ENCODE measurements at places on chromosomes 7 and 10.

DNA sequence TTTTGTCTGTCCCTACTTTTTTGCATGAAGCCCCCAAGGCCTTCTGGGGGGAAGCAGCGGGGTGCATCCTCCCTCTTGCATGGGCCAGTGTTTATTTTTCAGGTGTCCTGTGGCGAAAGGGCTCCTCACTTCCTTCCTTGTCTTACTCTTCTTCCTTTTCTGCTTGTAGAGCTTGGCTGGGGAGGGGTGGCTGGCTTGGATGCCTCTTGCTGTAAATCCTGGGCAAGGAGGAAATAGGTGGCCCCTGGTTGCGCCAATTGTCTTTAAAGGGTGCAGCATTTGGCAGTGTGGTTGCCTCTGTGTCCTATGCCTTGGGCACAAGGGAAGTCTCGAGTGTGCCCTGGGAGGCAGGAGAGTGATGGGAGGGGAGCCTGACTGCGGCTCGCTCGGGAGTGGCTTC is 95.0 kb downstream of the SH2D4B start:
- DNase-seq: no peak

DNA sequence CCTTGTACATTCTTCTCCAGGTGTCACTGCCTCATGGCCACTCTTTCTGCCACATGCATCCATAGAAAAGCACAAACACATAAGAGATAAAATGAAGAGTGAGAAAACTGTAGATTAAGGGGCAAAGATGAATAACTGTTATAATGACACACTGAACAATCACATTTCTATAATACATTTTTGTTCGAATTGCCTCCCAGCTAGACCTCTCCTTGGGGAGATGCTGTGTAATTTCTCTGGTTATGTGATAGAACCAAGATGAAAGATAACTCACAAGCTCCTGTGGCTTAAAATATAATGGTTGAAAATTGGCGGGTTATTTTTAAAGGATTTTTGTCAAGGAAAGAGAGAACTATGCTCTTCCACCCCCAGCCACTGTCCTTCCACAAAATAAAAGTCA is 60.2 kb upstream of the STEAP1 start:
- no peak for DNase-seq

GRCh38 chr7:43137811-43138210 is 25.4 kb downstream of the HECW1 start:
- DNase-seq: no peak

- no peak for DNase-seq
Observed at GRCh38 chr7:131370523-131370968, 42.9 kb downstream of the MKLN1 start.

DNA sequence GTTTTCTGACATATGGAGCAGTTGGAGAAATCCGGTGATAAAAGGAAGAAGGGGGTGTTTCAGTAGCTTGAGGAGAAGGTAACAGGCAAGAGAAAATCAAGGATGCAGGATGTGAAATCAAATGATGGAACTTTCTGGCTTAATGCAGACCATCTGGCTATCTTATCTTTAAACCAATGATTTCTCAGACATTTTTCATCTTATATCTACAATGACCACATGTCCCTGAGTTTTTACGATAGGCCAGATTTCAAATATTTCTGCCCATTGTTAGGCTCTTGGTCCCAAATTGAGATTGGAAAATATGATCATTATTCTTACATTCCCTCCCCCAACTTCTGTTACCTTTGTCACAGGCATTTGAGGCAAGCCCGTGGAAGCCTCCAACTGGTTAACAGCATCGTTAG is 486.8 kb downstream of the SUGCT start:
- DNase-seq: no peak

GRCh38 chr7:15168489-15168888 is 265.9 kb upstream of the DGKB start:
- no peak for DNase-seq

GRCh38 chr10:51879238-51879637 is 179.8 kb upstream of the CSTF2T start:
- DNase-seq: peak; percentile 52

DNA sequence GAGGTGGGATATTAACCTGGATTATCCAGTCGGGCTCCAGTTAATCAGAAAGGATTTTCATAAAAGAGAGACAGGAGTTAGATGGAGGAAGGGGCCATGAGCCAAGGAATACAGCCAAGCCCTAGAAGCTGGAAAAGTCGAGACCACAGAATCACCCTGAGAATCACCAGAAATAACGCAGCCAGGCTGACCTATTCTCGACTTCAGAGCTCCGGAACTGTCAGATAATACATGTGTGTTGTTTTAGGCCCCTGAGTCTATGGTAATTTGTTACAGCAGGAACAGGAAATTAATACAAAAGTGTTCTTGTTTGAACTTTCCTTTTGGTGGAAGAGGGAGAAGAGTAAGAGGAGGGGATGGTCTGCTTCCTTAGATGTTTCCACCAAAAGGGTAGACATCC is 208.1 kb downstream of the JCAD start:
- DNase-seq: no peak

DNA sequence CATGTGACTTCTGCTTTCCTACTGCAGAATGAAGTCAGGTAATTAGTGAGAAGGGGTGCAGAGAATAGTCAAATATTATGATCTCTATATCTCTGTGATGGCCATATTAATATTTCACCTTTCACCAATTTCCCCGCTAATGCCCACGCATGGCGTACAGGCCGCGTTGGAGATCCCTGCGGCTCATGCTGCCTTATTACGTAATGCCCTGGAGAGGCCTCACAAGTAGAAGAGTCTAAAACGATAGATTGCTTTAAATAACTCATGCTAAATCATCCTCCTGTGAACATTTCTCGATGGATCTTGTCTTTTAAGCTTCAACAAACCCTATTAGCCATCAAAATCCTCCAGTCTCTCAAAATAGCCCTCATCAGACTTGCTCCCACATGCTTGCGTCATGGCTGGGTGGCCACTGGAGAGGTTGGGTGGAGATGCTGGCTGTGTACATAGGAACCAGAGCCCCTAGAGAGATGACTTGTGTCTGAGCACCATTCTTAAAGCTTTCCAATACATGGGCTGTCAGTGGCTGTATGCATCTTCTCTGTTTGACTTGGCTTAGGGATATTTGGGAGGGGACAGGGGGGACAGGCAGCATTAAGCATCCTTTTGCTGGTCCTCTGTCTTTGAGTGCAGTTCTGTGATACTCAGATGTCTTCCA is 79.5 kb upstream of the INSYN2A start:
- no peak for DNase-seq

- no peak for DNase-seq
Observed at GRCh38 chr10:45418417-45418848, 44.4 kb downstream of the ALOX5 start.

GRCh38 chr7:93228302-93228701 is 2.0 kb upstream of the HEPACAM2 start:
- DNase-seq: no peak

DNA sequence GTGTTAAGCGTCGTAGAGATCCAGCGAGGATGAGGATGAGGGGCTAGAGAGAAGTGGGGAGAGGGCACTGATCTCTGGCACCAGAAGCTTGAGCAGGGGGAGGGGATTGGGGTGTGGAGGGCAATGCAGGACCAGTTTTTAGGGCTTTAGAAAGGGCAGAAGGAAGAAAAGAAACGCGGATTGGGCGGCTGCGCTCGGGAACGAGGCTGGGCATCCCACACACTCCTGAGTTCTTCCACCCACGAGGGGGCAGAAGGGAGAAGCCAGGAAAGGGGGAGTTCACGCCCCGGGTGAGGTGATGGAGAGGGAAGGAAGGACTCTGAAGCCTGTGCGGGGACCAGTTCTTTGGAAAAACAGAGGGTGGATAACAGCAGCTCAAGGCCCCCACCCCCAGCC is 6.1 kb upstream of the VGF start:
- no peak for DNase-seq
